ENCODE measurements at places on chromosomes 6 and 20.

DNA sequence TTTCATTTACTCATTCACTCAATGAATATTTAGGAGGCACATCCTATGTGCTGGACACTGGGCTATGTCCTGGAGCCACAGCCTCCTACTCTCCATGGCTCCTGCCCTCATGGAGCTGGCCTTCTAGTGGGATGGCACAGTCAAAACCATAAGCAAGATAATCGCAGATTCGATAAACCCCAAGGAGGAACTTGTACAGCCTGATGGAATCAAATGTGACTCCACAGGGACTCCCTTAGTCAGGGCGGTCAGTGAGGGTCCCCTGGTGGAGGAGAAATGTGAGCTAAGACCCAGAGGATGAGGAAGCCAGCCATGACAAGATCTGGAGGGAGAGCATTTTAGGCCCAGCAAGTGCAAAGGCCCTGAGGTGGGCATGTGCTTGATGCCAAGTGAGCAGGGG is 211.9 kb downstream of the PREX1 start:
- DNase-seq, result no peak

GRCh38 chr6:31900917-31901414 is 920 bp downstream of the ZBTB12 start:
- no peak for DNase-seq

DNA sequence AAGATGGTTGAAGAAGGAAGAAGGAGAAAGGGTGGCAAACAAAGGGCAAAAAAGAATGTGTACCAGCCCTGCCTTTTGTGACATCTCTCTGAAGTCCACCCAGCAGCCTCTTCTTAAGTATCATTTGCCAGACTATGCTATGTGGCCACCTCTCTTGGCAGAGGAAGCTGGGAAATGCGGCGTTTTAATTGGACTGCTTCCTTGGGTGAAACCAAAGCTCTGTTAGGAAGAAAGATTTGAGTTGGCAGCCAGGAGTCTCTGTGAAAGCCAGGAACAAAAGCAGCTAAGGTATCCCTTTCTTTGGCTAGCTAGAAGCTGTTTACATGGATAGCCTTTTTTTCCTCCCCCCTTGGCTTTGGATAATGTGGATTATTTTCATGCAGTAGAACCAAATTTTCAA is 67.5 kb upstream of the GTSF1L start:
- no peak for DNase-seq

DNA sequence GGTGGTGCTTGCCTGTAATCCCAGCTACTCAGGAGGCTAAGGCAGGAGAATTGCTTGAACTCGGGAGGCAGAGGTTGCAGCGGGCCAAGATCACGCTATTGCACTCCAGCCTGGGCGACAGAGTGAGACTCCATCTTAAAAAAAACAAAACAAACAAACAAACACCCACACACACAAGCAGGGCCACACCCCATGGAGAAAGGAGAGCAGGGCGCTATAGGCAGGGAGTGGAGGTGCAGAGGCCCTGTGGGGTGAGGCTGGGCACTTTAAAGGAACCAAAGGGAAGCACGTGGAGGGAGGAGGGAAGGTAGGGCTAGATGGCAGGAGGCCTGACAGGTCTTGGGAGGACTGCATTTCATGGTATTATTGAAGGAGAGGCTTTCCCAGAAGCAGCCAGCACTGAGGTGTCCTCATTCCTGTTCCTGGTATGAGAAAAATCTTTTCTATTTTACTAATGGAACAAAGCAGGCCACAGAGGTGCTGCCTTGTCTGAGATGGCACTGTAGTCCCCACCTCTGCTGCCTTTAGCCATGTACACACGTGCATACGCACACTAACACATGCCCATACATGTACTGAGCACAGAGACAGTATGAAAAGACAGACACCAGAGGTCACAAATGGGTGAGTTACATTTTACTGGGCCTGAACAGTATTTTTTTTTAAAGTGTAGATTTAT is 44.0 kb downstream of the BCAS4 start:
- DNase-seq, result no peak

- no peak for DNase-seq
These were observed 71.9 kb upstream of the RREB1 start for GRCh38 chr6:7035837-7036249.

- DNase-seq, result no peak
These were observed 25.5 kb upstream of the SMIM26 start for GRCh38 chr20:18541741-18542140.

- no peak for DNase-seq
These were observed 154.3 kb downstream of the PREX1 start for GRCh38 chr20:48673507-48673906.

DNA sequence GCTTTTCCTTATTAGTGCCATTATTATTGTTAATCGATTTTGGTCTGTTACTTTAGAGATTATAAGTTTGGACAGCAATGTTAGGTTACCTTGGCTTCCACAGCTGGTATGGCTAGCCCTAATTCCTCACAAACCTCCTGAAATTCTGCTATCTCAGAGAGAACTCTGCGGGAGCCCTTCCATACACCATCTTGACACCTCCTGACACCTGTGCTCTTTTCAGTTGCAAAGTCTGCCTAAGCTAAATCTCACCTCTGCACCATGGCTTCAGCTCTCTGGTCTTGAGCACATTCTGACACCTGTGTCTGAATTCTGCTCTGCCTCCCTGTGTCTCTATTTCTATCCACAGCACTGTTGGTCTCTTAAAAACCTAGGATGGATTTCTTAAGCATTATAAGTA is 106.5 kb downstream of the DCDC2 start:
- no peak for DNase-seq

GRCh38 chr6:168035661-168036545 is 38.4 kb downstream of the KIF25 start:
- no peak for DNase-seq

- no peak for DNase-seq
These were observed 258.7 kb upstream of the EXOC2 start for GRCh38 chr6:951399-952181.

GRCh38 chr6:15368873-15369272 is 123.0 kb downstream of the JARID2 start:
- DNase-seq, result no peak

DNA sequence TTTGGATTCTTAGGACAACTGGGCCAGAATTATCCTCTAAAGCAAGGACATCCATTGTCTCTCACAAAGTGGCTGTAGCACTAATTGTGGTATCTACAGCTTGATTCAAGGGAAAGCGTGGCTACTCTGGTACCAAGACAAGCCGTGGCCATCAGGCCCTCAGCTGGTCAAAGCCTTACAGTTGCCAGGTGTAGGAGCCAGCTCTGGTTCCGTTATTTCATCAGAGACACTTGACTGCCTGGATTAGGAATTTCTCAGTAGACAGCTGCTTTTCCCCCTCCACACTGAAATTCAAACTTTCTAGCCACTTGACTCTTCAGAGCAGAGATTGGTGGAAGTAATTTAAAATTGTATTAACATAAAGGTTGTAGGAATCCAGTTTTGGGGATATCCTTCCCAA is 104.2 kb downstream of the ANKS1A start:
- no peak for DNase-seq

GRCh38 chr6:117837261-117837660 is 69.8 kb upstream of the SLC35F1 start:
- DNase-seq, result no peak

GRCh38 chr20:44502968-44503367 is 18.9 kb downstream of the SERINC3 start:
- no peak for DNase-seq

GRCh38 chr6:15768999-15769398 is 106.2 kb upstream of the DTNBP1 start:
- DNase-seq, result no peak

DNA sequence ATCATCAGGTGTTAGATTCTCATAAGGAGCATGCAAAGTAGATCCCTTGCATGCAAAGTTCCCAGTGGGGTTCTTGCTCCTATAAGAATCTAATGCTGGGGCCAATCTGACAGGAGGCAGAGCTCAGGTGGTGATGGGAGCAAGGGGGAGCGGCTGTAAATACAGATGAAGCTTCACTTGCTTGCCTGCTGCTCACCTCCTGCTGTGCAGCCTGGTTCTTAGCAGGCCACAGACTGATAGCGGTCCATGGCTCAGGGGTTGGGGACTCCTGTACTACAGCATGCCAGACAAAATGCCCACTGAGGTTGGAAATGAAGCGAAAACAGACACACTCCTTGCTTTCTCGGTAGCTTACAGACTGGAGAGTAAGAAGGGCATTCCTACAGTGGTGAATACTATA is 386.8 kb downstream of the PLCB1 start:
- DNase-seq, result no peak

- no peak for DNase-seq
These were observed 211.3 kb upstream of the RUNX2 start for GRCh38 chr6:45116714-45117410.

GRCh38 chr20:19588732-19589131 is 169.3 kb upstream of the RIN2 start:
- DNase-seq, result no peak

DNA sequence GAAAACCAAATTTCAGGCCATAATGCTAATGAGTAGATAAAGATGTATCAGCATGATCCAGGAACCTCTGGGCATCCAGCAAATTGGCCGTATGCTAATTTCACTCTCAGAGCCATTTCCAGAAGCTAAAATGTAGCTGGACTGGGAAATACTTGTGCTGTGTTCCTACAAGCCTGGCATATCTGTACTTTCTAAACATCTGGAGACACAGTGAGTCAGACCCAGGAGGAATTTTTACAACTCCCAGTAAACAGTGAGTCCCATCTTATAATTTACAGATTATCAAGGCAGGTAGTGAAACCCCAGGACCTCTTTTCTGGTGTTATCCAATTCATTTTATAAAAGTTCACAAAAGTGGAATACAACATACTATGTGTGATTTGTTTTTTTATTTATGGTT is 683.0 kb upstream of the ADGRB3 start:
- no peak for DNase-seq

- DNase-seq, result no peak
These were observed 9.1 kb downstream of the SMPDL3A start for GRCh38 chr6:122798099-122798641.

DNA sequence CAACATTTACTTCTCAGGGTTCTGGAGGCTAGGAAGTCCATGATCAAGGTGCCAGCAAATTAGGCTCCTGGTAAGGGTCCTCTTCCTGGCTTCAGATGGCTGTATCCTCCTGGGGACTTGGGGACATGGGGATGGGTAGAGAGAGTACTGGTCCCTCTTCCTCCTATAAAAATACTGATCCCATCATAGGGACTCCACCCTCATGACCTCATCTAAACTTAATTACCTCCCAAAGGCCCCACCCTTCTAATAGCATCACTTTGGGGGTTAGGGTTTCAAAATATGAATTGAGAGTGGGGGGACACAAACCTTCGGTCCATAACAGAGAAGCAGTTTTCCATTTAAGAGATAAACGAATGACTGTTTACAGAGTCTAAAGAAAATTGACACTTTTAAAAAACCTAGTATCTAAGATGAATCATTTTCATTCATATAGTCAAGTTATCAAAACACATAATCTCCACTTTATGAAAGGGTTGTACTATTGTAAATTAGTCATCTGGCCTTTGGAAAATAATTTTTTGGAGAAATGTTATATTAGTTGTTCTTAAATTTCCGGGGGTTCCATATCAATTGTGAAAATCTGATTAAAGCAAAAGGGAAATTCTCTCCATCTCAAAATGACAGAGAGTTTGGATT is 33.5 kb downstream of the ELOVL5 start:
- DNase-seq, result no peak

- DNase-seq, result no peak
These were observed 7.3 kb downstream of the PSORS1C2 start for GRCh38 chr6:31131595-31131994.

DNA sequence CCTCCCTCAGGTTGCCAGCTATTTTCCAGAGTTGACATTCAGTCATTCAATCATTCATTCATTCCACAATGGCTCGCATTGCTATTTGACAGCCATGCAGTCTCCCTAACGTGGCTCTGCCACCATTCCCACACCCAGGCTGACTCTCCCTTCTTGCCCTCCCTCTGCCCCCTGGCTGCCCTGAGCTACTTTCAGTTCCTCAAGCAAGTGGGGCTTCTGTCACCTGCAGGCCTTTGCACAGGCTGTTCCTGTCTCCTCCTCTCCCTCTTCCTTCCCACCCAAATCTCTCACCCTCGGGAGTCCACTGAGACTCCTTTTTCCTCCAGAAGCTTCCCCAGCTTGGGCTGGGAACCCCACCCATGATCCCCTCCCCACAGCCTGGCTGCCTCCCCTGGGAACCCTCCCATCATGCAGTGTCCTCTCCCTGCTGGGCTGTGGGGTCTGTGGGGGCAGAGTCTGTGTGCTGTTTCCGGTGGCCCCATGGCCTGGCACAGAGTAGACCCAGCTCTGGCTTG is 2.6 kb downstream of the PACSIN1 start:
- no peak for DNase-seq

GRCh38 chr6:131755597-131755996 is 44.8 kb upstream of the CTAGE9 start:
- no peak for DNase-seq

DNA sequence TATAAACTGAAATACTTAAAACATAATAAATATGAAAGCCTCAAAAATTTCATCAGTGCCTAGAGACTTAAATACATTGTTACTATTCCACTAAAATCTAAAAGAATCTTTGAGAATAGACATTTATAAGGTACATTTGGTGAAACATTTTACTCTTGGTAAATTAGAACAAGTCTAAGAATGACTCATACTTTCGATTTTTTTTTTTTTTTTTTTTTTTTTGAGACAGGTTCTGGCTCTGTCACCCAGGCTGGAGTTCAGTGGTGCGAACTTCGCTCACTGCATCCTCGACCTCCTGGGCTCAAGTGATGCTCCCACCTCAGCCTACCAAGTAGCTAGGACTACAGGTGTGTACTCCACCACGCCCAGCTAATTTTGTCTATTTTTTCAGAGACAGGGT is 6.4 kb downstream of the FUCA2 start:
- DNase-seq, result no peak

- DNase-seq, result no peak
These were observed 48.5 kb downstream of the RPF2 start for GRCh38 chr6:111030008-111031007.

GRCh38 chr6:111515259-111515658 is 32.2 kb upstream of the REV3L start:
- DNase-seq, result no peak

DNA sequence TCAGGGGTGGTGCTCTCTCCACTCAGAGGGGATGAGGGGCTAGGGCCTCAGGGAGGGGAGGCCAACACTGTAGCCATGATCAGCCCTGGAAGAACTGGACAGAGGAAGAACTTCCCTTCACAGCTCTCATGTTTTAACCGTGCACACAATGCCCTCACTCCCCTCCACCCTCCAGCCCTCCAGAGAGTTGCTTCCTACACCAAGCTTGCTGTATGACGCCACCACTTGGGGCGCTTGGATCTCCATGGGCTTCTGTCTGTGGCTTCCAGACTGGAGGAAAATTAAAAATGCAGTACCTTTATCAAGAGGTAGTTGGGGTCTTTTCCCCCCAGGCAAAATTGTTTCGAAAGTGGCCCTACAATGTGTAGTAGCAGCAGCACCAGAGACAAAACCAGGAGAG is 48.4 kb downstream of the ARHGAP40 start:
- DNase-seq, result no peak

DNA sequence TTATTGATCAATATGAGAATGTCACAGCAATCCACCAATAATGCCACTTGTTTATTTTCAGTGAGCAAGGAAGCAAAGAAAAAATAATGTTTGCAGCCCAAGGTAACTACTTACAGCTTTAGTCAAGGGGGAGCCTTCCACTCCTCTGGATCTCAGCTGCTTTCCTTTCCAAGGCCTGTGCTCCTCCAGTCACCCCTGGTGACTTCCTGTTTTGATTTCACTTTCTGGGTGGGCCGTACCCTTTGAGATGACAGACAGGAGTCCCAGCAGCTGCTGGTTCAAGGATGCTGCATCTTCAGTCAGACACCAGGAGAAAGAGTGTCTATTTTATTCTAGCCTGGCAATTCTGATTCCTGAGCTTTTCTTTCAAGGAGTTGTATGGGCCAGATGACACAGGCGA is 5.6 kb upstream of the VNN2 start:
- no peak for DNase-seq

Measured in omental fat pad (tissue), 4 donors.